ENCODE measurements at places on chromosomes 6 and 20.

GRCh38 chr6:17501982-17502704 lies 98.0 kb upstream of the FAM8A1 start:
- no peak for DNase-seq

DNA sequence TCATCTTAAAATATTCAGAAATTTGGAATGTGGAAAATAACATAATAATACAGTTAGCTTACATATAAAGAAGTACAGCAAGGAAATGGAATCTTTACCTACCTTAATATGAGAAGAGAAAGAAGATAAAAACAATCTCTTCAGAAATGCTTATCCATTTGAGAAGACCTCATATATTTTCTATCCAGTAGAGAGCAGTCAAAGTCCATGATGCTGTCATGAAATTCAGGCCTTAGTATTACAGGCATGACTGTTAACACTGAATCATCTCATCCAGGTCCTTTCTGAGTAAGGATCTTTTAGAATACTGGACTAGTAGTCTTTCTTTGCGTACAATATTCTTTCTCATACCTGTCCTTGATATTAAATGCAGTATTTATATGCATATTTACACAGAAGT lies 713.4 kb downstream of the CD109 start:
- DNase-seq = no peak

GRCh38 chr6:147061252-147061651 lies 143.0 kb upstream of the STXBP5 start:
- DNase-seq = no peak

DNA sequence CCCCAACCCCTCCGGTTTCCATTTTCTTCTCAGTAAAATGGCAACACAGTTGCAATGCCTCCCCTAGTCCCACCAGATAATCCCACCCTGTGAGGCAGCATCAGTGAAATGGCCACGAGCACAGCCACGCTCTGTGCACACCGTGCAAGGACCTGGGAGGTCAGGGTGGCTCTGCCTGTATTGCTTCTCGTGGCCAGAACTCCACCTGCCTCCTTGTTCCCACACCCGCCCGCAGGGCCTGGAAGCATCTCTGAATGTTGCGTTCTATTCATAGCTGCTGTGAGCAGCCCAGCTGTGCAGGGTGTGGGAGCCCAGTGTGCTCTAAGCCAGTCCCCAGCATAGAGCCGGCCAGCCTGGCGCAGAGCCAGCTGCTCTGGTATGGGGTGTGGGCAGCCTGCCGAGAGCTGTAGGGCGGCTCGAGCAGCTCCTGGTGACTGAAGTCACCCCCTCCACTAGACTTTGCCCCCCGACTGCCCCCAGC lies 161.1 kb downstream of the DLL1 start:
- DNase-seq = no peak

DNA sequence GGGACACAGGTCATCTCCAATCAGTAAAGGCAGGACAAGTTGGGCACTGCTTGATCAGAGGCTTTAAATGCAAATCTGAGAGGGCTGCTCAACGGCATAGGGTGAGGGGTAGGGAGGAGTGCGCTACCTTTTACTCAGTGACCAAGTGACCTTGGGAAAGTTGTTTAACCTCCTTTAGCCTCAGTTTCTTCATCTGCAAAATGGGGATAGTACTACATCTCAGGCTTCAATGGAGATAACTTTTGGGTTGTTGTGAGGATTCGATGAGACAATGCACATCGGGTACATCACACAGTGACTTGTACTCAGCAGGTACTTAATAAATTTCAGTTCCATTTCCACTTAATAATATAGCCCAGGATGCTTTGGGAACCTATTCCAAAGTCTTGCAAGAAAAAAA lies 22.6 kb downstream of the MDGA1 start:
- DNase-seq = no peak

- no peak for DNase-seq
These were observed 37.7 kb downstream of the ARHGAP18 start for GRCh38 chr6:129672341-129672682.

DNA sequence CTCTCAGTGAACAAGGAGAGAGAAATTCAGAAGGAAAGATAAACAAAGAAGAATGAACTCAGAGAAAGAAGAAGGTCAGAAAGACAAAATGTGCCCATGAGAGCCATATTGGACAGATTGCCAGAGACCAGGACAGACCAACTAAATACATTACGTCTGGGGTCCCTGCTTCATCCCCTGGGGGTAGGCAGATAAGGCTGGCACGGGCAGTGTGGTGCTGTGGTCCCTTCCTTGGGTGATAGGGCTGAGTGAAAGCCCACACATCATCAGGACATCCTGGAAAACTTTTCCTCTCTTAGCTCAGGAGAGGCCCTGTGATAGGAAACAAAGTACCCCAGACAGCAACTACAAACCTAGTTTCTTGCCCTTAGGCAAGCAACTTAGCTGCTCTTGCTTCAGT lies 13.2 kb upstream of the ARMC12 start:
- DNase-seq = no peak

GRCh38 chr6:75478929-75479328 lies 14.7 kb downstream of the FILIP1 start:
- no peak for DNase-seq

GRCh38 chr20:63261060-63261794 lies 7.0 kb upstream of the NKAIN4 start:
- no peak for DNase-seq

DNA sequence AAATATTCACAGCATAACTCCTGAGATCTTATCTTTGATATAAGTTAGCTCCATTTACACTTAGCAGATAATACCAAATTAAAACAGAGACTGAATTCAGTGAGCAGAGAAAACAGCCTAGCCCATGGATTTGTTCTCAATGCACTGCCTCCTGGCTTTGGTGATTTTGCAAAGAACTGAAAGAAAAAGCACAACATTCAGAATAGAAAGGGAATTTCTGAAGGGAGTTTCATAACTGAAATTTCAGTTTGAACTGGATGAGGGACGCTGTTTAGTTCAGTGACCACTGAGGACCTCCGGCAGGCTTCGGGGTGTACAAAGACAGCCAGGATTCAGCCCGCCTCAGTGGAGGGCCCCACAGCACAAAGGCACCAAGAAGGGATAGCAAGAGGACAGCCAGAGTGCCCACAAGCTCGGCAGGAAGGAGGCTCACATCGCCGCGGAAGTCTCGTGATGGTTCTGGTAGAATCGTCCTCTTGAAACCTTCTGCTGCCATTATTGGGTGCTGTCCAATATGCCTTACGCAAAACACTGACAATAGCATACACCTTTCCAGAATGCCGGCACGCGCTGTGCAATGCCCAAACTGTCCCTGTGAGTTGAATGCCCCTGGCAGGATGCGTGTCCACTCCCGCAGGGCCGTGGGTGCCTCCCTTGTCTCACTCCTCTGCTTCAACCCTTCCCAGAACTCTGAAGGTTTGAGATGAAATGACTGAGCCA lies 9.7 kb upstream of the IRF4 start:
- no peak for DNase-seq

DNA sequence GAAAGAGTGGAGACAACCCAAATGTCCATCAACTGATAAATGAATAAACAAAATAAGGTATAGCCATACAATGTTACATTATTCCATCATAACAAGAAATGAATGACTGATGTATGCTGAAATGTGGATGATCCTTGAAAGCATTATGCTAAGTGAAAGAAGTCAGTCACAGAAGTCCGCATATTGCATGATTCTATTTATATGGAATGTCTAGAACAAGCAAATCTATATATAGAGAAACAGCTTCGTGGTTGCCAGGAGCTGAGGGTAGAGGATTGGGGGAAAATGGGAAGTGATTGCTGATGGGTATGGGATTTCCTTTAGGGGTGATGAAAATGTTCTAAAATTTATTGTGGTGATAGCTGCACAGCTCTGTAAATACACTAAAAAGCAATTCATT lies 196.8 kb downstream of the ATXN1 start:
- DNase-seq = no peak

DNA sequence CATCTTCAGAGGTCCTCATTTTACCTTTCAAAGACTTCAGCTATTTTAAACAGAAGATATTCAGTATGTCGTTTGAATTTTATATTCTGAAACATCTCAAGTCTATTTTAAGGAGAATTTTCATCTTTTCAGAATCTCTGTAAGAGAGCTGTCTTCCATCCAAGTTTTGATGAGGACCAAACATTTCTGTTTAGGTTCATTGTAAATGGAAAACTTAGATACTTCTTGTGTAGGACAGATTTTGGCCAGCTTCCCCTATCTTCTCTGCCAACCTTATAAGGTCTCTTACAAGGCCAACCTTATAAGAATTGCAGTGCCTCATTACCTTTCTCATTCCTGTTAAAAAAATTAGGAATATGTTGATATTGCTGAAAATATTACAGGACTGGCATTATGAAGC lies 88.1 kb downstream of the AKAP7 start:
- DNase-seq = no peak

GRCh38 chr20:50628853-50629669 lies 62.3 kb downstream of the RIPOR3 start:
- DNase-seq = no peak

GRCh38 chr6:101021504-101021903 lies 140.4 kb upstream of the ASCC3 start:
- no peak for DNase-seq

- no peak for DNase-seq
These were observed 12.5 kb upstream of the ZDHHC14 start for GRCh38 chr6:157368359-157369049.

DNA sequence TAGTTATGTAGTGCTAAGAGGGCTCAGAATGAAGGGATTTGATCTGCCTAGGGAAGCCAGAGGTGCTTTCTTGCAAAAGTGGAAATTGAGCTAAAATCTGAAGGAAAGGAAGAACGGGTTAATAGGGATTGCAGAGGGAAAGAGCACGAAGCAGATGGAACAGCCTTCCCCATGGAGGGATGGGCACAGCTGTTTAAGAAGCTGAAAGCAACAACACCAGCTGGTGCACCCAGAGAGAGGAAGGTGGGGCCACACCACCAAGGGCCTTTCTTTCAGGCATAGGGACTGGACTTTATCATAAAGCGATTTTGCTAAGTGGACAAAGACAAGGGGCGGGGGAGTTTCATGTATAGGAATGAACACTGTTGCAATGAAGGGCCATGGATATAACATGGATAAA lies 65.8 kb upstream of the SNRPB2 start:
- no peak for DNase-seq

GRCh38 chr6:91428296-91428695 lies 841.4 kb upstream of the MAP3K7 start:
- DNase-seq = no peak

DNA sequence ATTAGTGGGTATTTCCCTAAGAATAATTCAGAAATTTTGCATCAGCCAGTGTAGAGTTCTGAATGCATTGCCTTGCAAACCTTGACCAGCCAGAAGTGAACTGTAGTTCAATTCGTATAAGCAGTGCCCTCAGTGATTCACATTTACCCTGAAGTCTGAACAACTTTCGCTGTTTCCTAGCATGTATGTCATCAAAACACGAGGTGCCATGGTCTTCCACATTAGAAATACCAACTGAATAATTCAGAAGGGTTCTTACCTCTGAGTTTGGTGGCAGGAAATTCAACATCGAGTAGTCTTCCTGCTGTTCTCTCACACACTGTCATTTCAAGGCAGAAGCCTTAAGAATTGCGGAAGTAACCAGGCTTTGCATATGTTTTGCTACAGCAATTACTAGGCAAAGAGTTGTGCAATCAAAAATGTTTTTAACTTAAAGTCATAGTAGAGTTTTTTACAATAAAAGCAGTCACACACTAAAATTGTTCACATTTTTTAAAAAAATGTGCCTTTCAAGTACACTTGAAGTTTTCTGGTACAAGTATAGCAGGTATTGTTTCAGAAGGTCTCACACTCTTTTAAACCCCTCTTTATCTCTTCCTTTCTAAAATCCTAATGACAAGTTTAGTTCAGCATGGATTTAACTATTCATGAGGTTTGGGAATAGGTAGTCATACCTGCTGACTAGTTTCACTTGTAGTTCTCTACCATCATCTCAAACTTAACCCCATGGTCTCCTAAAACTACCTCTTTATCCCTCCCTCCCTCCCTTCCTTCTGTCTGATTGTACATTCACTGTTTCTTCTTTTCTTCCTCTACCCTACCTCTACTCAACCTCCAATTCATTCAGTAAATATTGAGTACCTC lies 118.3 kb downstream of the STXBP5 start:
- DNase-seq = no peak

- no peak for DNase-seq
These were observed 87.4 kb upstream of the JAG1 start for GRCh38 chr20:10761232-10761631.

GRCh38 chr20:24147479-24147878 lies 158.9 kb upstream of the GGTLC1 start:
- no peak for DNase-seq

GRCh38 chr6:111664565-111665030 lies 58.9 kb upstream of the TRAF3IP2 start:
- no peak for DNase-seq

GRCh38 chr6:10511477-10511876 lies 9.7 kb upstream of the GCNT2 start:
- DNase-seq = no peak

DNA sequence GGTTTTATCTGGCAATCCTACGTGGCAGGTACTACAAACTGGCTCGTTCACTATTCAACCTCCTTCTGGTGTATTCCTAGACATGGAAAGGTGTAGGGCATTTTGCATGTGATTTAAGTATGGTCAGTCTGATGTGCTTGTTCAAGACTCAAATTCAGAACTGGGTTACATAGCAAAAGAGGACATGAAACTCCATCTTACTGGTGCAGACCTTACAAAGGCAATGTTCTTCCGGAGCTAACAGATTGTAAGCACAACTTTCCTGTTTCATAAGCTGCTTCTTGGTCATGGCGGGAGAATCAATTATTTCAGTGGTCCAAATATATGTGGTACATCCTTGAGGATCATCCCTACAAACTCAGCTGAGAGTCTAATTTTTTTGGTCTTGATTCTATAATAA lies 703.4 kb downstream of the EPM2A start:
- no peak for DNase-seq

GRCh38 chr6:161169696-161170095 lies 104.2 kb downstream of the AGPAT4 start:
- DNase-seq = no peak

DNA sequence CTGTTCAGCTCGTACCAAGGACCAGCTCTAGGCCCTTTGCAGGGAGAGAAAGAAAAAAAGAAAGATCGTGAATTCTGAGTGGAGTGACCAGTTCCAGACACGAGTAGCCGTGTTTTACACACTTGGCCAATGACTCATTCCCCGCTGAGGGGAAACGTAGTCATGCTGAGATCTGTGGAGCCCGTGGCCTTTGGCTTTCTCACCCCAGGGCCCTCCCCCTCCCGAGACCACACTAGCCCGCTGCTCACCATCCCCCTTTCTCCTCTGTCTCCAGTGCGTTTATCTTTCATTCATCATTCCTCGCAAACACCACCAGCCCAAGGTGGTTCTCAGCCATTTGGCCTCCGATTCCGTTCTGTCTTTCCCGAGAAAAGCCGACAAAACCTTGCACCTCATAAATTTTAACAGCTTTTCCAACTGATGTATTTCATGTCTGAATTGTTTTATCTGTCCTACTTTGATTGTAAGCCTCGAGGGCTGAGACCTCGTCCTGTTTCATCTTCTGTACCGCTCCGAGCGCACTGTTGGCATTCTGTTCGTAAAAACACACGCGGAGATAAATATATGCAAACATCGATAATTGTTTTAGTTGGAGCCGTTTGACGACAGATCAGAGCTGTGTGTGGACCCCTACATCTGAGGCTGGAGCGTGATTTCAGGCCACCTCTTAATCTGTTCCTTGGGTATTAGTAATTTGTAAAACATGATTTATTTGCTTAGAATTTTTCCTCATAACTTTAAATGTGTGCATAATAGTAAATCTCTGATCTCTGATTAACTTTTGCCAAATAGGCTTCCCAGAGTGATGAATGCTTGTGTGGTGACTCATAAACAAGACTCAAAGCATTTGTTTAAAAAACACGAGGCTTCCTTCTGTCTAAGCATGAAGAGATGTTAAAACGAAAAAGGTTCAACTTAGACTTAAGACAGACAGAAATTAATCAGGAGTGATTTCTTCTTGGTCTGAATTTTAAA lies 336.6 kb downstream of the CDH4 start:
- DNase-seq = no peak
